ENCODE measurements at places on chromosomes 2 and 18.

DNA sequence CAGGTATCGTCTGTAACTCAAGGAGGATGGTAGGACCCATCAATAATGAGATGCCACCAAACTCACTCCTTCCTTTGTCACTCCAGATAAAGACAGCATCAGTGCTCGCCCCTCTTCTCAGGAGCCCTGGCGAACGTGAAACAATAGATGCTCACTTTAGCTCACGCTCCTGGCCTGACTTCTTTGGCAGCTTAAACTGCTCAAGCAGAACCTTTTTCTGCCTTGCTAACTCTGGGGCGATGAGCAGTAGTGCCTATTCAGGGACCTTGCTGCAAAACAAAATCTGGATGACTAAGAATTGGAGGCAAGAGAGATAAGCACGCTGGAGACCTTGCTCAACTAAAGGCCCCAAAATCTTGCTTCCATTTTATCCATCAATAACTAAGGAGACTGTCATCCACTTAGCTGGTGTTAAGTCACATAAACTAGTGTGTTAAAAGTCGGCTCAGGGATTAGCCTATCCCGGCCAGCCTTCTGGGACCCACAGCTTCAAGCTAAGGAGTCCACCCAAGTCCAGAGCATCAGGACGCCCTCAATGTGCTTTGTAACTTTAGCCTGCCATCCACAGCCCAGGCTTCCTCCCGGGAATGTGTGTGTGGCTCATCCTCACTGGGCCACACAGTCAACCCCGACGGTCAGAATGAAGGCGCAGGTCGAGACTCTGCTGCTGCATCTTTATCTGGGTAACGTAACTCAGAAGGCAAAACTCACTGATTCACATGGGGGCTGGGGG, 38.9 kb downstream of the ZNF516 start:
- DNase-seq, result no peak

DNA sequence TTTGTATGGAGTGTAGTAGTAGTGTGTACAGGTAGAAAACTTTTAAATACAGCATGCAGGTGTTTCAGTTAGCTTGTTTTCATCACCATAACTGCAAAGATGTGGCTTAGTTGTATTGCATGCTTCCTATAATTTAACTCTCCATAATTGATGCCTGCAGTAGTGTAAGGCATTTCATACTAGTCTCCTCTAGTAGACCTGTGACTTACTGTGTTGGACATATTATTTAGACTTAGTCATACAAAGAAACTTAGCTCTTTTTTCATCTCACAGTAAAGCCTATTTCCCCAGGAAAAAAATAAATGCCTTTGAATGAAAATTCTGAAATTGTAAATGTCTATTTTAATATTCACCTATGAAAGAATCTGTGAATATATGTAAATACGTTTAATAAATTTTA, 52.8 kb upstream of the TWSG1 start:
- DNase-seq, result no peak

GRCh38 chr18:77165503-77166188, 33.1 kb upstream of the MBP start:
- DNase-seq, result no peak

DNA sequence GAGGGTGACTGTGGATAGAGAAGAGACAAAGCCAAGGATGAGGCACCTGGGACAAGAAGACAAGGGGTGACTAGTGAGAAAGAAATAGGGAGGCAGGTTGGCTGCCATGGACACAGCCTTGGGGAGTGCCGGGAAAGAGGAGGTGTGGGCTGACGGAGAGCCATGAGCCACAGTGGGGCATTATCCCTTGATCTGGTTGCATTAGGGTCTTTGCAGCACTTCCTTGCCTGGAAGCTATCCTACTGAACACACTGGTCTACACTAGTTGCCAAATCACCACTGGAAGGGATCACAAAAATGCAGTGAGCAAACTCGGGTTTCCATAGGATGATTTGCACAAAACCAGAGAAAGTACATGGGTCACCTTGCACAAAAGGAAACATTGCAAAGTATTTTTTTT, 27.7 kb upstream of the ASB18 start:
- no peak for DNase-seq

GRCh38 chr2:207162316-207162715, 3.4 kb downstream of the KLF7 start:
- DNase-seq, result no peak

DNA sequence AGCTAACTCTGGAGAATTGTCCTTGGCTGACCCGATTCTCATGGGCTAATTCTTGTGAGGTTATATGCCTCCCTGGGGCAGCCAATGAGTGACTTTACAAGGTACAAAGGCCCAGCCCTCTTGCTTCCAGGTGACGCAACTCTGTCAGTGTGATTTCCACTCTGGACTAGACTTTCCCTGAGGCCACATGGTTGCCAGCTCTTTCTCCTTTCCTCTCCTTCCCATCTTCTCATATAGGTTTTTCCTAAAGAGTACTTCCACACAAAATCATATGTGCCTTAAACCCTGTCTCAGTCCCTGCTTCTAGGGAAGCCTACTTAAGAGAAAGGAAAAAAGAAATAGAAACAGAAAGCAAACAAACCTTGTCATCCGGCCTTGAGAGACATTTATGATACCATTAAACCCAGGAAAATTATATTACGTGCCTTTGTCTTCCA, 226.2 kb upstream of the ZSWIM2 start:
- no peak for DNase-seq

DNA sequence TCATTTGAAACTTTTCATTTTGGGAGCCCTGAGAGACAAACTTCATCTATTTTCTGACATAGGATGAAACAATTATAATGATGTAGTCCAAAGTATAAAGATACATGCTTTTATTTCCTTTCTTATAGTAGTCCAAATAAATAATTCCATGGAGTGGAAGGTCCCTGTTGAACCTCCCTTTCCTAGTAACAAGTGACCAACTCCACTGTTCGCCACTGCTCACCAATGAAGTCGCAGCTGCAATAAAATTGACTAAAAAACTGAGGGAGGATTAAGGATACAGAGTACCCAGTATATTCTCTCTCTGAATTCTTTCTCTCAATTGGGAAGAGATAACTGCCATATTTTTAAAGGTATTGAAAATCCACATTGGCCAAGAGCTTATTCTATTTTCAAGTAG, 14.1 kb downstream of the SERPINB7 start:
- DNase-seq, result no peak

GRCh38 chr2:128624956-128625355, 306.3 kb upstream of the HS6ST1 start:
- no peak for DNase-seq

DNA sequence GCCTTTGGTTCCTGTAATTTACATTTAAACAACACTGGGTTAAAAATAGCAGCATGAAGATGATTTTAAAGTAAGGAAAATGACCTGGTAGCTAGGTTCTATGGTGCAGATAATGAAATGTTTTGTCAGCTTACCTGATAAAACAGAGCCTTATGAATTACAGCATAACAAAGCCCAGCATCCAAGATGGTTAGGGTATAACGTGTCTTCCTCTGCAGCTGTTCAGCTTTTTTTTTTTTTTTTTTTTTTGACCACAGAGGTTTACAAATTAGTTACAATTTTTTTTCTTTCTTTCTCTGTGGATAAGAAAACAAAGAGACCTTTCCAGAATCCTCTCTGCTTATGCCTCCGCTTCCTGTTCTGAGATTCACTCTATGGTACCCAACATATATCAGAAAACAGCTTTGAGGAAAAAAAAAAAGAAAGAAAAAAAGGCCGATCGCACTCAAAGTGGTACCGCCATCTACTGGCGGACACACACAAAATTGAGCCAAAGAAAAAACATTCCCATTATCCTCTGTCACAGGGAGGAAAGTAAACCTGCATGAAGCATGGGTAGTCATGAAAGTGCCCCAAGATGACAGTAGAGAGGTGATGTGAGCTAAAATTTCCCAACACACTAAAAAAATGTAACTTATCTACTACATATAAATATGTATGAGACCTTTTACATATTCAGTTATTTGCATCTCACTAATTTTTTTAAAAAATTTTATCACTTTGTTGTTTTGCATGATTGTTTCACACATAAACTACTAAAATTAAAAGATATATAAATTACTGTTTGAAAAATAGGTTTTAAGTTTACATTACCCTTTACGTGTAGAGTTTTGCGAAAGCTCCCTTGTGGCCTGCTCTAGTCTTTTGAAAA, at the start of gene SCN3A:
Gene SCN3A (minus strand): TSS at position 362 of the 871 bp plus-strand sequence. CDS start 27,656 bp downstream, outside the sequence.
- DNase-seq, result peak; percentile 53

DNA sequence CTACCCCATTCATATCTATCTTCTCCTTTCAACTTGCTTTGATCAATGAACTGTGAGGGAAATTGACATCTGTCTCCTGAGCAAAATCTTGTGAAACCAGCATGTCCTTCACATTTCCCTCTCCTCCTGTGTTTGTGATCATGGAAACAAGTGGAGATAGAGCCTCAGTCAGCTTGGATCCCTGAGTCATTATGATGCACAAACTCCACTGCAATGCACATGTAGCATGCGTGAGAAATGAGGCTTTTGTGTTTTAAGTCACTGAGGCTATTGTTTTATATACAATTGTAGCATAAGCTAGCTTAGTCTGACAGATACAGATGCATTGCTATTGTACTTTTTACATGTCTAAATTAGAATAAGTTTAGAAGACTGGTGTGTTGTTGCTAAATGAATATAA, 85.2 kb upstream of the HNMT start:
- DNase-seq, result no peak

GRCh38 chr18:62766266-62766665, 50.9 kb downstream of the PHLPP1 start:
- no peak for DNase-seq

DNA sequence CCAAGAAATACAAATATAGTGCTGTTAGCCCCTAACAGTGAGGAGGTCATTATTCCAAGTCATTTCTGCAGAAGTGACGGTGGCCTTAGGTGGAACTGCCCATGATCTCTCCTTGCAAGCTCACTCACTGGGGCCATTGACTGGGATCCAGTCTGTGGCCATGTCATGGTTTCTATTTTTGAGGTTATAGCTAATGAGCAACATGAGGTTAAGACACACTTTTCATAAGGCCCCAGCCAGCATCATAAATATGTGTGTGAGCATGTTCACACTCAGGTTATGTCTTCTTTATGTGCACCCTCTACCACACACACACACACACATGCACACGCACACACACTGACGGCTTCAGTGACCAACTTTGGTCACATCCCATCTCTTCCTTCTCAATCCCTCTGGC, 484 bp downstream of the AFF3 start:
- no peak for DNase-seq

- no peak for DNase-seq
Observed at GRCh38 chr18:79554321-79554720, 125.3 kb upstream of the CTDP1 start.

GRCh38 chr2:138771534-138771933, 8.7 kb downstream of the NXPH2 start:
- no peak for DNase-seq

GRCh38 chr2:96500385-96501066, 4.6 kb downstream of the NEURL3 start:
- DNase-seq, result no peak

DNA sequence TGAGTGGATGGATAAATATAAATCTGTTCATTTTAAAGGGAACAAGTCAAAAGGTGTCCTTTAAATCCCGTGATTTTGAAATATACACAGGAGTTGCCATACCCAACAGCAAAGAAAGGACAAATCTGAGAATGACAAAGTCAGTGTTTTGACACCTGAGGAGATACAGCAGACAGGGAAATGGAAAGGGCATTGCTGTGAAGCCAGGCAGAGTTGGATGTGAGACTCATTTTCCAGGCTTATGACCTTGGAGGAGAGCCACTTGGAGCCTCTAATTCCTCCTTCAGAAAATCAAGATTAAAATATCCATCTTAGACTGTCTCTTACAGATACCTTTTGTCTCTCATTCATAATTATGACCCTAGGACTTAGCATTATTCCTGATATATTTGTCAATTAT, 154.5 kb downstream of the GALNT3 start:
- no peak for DNase-seq

- no peak for DNase-seq
Observed at GRCh38 chr2:45841752-45842407, 190.4 kb downstream of the PRKCE start.

GRCh38 chr2:36618381-36618780, 20.4 kb upstream of the FEZ2 start:
- DNase-seq, result peak; percentile 15
